ENCODE measurements at places on chromosomes 4 and X.

DNA sequence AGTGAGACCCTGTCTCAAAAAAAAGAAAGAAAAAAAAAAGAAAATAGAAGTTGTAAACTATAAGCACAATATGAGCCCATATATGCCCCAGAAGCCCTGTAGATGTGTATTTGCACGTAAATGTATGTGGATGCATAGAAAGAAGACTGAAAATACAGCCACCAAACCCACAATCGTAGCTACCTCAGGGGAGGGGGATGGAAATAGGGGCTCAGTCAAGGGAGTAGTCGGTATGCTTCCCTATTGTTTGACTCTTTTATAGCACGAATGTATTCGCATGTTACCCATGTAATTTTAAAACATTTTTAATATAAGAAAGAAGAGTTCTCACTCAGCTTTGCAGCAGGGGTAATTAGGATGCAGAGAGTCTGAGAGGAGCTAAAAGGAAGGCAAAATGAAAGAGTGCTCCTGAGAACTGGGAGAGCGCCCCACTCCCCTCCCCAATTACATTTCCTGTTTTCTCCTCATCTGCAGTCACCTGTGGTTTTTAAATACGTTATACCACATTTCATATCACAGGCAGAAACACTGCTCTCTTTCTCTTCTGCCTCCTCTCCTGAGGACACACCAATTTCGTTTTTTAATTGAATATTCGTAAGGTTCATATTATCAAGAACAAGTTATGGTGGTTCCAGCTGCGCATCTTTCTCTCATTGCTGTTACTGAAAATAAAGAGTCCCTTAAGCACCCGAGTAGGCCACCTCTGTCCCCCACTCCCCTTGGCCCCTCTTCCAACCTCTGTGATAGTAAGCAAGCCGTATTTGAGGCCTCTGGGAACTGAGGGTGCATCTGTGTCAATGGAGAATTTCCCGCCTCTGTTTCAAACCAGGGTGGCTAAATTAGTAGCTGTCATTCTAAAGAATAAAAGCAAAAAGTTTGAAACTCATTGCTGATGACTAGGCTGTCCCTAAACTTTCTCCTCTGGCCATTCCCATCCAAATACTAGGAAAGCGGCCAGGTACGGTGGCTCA is 10.7 kb downstream of the SEPTIN6 start:
- DNase-seq, result no peak

- peak; percentile 32 for DNase-seq
These were observed 151.0 kb downstream of the ANTXR2 start for GRCh38 chr4:79922011-79922410.

GRCh38 chrX:10387011-10387410 is 230.2 kb downstream of the CLCN4 start:
- peak; percentile 65 for DNase-seq

- peak; percentile 84 for DNase-seq
These were observed 66.5 kb downstream of the MAMLD1 start for GRCh38 chrX:150429594-150429993.

GRCh38 chr4:133147921-133148689 is 989 bp upstream of the PCDH10 start:
- peak; percentile 50 for DNase-seq

- no peak for DNase-seq
These were observed 577 bp upstream of the PIM2 start for GRCh38 chrX:48919360-48919841.

DNA sequence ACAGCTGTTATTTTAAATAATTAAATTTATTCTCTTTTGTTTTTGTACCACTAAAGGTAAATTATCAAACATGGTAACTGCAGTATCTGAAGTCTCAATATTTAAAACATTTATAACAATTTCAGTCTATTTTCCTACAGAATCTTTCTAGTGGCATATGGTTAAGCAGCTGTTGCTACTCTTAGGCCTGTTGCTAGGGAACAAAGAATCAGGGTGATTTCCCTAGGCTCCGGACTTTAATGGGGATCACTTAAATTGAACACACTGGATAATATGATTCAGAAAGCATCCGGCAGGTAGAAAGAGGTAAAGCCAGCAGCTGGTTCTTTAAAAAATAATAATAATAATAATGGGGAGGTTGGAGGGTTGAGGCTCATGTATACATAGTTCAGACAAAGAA is 17.6 kb downstream of the FBXO8 start:
- DNase-seq, result no peak

DNA sequence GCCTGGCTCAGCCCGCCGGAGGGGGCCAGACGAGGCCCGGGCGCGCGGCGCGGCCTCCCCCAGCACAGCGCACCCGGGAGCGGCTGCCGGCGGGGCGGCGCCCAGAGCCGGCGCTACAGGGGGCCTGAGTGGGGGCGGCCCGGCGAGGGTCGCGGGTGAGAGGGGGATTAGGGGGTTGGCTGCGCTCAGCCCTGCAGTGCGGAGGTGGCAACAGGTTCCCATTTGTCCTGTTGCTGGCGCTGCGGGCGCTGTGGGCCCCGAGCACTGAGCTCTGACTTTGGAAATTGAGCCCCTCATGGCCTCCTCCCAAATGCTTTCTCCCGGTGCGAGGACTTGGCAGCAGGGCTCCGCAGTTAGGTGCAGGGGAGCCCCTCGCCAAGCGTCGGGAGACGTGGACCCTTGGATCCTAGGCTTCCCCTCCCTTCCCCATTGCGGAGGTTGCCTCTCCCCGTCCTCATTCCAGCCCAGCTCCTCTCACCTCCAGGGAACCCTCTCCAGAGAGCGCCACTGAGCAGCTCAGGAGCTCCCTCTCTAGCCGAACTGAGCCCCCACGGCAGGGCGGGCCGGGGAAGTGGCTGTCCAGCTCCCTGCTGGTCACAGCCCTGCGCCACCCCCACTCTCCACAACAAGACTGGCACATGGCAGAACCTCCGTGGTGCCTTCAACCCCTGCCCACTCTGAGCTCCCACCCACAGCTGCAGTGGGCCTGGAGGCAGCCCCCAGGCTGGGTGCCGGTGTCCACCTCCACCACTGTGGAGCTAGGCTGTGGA is 2.5 kb upstream of the DUSP9 start:
- no peak for DNase-seq

DNA sequence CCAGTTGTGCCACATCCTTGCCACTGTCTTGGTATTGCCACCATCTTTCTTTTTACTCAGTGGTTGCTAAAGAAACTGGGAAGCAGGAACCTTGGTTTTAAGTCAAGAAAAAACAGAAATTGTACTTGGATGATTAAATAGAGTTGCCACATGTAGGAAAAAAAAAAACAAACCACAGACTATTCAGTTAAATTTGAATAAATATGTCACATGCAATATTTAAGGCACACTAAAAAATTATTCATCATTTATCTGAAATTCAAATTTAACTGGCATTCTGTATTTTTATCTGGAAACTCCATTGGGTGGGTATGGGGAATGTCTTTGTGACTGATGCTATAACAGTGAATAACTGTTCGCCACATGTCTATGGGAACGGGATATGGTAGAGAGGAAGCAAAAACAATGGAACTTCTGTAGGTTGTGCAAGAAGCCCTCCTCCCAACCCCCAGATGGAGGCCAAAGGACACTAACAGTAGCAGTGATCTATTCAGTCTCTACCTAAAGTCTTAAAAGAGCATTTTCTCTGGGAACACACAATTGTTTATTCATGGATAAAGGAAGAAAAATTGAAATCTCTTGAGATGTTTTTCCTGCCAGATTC is 57.0 kb upstream of the PLAC8 start:
- no peak for DNase-seq

DNA sequence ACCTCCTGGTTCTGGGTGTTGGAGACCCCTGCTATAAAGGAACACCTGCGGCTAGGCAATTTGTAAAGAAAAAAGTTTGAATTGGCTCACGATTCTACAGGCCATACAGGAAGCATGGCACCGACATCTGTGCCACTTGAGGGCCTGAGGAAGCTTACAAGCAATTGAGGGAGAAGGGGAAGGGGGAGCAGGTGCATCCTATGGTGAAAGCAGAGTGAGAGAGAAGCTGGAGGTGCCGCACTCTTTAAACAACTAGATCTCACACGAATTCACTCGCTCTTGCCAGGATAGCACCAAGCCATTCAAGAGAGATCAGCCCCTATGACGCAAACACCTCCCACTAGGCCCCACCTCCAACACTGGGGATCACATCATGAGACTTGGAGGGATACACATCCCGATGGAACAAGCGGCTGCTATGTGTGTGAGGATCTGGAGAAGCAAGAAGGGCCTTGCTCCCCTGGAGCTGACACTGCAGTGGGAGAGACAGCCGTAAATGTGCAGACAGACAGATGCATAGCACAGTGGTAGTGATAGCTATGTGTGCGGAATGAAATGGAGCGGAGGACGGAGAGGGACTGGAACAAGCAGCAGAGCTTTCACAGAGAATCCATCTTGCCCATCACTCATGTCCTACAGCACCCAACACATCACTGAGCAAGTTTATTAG is 60.7 kb upstream of the HELT start:
- no peak for DNase-seq

- DNase-seq, result peak; percentile 33
These were observed 31.6 kb upstream of the CT47C1 start for GRCh38 chrX:119041175-119041574.

- no peak for DNase-seq
These were observed 28.4 kb downstream of the PIR start for GRCh38 chrX:15464704-15465103.

GRCh38 chr4:3010998-3011397 is 47.6 kb downstream of the GRK4 start:
- peak; percentile 91 for DNase-seq

DNA sequence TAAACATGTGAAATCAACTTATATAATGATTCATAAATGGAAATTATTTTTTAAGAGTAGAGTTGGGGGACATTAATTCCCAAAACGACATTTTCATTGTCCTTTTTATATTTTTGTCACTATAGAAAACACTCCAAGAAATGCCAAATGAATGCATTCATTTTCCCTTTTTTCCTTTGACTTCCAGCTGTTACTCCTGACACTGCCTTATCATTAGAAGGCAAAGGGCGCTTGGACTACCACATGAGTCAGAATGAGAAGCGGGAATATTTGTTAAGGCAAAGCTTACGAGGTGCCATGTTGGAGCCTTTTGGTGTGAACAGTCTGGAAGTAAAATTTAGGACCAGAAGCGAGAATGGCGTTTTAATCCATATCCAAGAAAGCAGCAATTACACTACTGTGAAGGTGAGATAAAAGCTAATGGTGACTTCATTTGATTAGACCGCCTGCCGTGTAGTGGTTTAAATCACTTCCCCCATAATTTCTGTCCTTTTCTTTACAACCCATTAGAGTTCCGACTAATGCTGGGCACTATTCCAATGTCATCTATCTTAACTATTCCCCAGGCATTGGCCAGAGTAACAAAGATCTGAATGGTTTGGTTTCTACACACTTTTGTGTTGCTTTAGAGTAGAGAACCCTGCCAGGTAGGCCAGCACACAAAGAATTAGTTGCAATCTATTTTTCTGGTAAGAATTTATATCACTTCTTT is 166.7 kb downstream of the FAT4 start:
- DNase-seq, result no peak

DNA sequence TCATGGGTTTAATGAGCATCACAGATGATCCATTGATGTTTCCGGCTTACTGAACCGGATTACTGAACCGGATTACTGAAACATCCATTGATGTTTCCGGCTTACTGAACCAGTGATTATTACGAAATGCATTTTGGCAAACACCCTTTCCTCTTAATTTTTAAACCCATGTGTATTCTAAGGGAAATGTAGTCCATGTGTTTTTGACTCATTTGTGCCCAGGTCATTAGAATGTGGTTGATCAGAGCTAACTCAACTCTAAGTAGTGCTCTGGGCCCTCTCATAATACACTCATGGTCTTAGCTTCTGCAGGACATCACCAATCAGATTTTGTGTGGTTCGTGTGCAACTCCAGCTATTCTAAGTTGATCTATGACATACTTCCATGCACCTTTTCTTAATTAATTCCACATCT is 141.6 kb downstream of the SPATA18 start:
- no peak for DNase-seq

DNA sequence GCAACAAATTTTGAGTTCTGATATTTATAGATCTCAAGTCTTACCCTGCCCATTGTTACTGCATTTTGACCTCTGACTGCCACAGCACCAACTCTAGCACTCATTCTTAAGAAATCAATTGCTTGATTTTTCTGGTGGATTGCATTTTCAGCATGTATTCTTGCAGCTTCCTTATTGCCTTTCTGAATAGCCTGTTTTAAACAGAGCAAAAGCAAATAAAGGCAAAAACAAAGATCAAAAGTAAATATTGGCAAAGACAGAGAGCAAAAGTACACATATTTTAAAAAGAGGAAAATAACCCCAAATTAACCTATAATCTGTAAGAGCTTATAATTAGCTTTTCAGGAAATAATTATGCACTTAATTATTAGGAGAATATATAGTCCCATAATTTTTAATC is 129.4 kb upstream of the TENT5D start:
- DNase-seq, result no peak

DNA sequence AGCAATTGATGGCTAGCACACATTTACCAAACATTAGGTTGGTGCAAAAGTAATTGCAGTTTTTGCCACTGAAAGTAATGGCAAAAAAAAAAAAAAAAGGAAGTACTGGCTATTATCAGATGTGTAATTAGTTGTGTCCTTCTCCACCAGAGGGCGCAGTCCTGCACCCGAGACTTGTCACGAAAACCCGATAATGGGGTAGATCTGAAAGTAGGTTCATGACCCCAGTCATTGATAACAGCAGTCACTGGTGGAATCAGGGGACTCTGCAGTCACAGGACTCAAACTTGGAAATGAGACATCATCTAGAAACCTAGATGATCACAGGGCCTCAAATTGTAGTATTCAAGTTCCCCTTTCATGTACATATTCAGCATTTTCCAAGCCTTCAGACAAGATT is 13.1 kb upstream of the ACOT9 start:
- peak; percentile 50 for DNase-seq

DNA sequence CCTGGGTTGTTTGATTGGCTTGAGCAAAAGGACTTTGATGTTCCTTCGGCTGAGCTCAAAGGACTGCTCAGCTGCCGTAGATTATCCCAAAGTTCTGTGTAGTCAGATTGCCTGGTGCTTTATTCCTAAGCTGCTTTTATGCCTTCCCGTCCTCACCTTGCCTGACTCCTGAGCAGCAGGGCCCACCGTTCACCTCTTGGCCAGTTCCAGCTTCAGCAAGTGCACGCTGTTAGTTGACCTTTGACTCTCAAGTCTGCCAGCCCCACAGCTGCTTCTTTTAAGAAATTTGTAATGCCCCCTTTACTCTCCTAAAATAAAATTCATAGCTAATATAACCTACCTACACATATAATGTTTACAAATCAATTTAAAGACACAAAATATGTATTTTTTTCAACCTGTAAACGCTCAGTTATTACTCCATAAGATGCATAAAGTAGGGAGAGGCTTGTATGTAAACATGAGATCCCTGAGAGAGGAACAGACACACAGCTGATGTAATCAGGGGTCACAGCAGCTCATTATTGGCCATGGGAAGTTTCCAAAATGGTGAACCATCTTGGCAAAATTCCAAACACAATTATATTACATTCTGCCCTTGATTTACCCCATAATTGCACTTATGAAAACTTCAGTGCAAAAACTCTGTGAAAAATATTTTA is 28.6 kb downstream of the UCHL1 start:
- no peak for DNase-seq

Measured in epithelial cell of esophagus (primary cell).